Renal cortical epithelial cell (primary cell): ENCODE measurements at places on chromosomes 2 and 18. TPM values are rescaled to one million over a fixed set of nuclear protein-coding genes. Genes with fewer than 3 reads are reported as not detected.

Gene UCN
- 0.70 TPM in 1 of 2 replicates, not detected in the other for total RNA-seq

Gene TNFRSF11A
- 1.4 and 3.3 TPM in 2 replicates for total RNA-seq

Gene LRATD1
- 13.4 and 17.7 TPM in 2 replicates for total RNA-seq

Gene CNTNAP5
- under 0.01 and 0.20 TPM in 2 replicates for total RNA-seq

Gene OR6B2
- not detected in 2 replicates for total RNA-seq

Gene SPIRE1
- 30.0 and 45.9 TPM in 2 replicates for total RNA-seq

Gene CDK15
- 0.55 and 4.5 TPM in 2 replicates for total RNA-seq

Gene GBX2
- 1.0 TPM in 1 of 2 replicates, not detected in the other for total RNA-seq

Gene SOX11
- total RNA-seq, result under 0.01 and 0.05 TPM in 2 replicates

Gene HOXD1
- 4.2 and 15.7 TPM in 2 replicates for total RNA-seq

Gene TRMT61B
- 13.4 and 23.8 TPM in 2 replicates for total RNA-seq

Gene HMSD
- total RNA-seq, result 0.17 TPM in 1 of 2 replicates, not detected in the other

Gene OSR1
- total RNA-seq, result 0.17 and 0.80 TPM in 2 replicates
